ENCODE measurements at places on chromosomes 1 and 21.

GRCh38 chr1:15628003-15628402 lies 10.7 kb downstream of the DDI2 start:
- ATAC-seq = no peak

DNA sequence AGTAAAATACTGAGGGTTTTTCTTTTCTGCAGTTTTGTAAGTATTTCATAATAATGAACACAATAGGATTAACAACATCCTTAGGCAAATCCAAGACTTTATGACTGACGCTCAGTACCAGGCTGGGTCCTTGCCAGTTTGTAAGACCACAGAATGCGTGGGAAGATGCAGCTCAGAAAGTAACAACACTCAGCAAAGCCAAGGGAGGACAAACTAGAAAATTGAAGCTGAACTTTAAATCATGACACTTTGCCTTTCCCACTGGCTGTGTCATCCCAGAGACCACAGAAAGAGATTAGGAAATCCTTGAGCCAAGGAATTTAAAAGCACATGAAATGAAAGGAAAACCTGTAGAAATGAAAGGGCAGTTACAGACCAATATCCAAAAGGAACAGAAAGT lies 426.3 kb upstream of the CHRM3 start:
- ATAC-seq = no peak

GRCh38 chr1:4303303-4303702 lies 351.1 kb upstream of the AJAP1 start:
- ATAC-seq = no peak

DNA sequence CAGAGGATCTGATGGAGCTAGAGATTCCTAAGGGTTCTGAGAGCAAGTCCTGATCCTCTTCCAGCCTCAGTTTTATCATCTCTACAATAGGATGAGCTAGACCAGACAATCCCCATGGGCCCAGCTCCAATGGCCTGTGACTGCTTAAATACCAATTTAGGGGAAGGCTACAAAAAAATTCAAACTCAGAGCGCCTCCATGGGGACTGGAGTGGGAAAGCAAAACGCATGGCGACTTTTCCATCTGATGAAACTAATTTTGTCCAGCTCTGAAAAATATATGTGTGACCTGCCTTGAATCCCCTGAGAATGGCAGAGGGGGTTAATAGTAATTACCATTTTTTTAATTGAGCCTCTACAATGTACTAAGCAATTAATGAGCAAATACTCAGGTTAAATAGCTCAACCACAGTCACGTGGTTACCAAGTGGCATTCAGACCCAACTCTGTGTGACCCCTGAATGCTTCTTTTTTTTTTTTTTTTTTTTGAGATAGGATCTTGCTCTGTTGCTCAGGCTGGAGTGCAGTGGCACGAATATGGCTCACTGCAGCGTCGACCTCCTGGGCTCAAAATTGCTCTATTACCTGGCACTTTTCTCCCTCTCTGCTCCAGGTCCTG lies 8.4 kb downstream of the EXTL1 start:
- ATAC-seq = no peak

DNA sequence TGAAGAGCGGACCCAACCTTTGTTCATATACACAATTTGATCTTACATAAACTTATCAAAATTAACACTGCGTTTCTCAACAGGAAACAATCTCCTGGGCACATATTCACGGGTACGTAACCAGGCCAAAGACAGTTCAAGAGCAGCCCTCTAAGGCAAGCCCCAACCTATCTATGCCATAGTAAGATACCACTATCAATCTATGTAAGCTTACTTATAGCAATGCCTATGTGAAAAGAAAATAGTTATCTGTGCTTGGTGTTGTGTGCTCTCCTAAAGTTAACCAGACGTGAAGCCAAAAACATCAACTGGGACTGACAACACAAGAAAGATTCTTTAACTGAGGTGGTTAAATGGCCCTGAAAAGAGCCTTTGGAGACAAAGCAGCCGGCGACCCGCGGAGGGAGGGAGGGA lies 49.4 kb upstream of the BOLA1 start:
- ATAC-seq = no peak

- ATAC-seq = no peak
These were observed 251.1 kb upstream of the RAB4A start for GRCh38 chr1:229019663-229020271.

DNA sequence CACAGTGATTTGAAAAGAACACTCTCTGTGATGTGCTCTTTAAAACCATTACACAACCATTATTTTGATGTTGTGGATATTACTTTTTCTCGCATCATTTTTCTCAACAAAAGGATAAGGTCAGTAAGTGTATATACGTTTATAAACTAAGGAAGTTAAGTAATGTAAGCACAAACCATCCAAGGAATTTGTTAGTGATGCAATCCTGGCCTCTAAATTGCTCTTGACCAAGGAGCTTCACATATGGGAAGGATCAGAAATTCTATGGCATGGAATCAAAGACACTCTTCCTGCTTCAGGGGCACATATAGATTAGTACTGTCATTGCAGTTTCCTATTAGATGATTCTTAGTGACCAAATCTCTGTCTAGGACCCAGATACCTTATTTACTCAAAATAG lies 3.6 kb upstream of the PPP2R5A start:
- no peak for ATAC-seq

All from gastroesophageal sphincter (tissue), 4 donors.